Activated CD8-positive, alpha-beta memory T cell treated with anti-CD3 and anti-CD28 coated beads for 4 hours (primary cell): ENCODE measurements at places on chromosomes 12 and 14.

- DNase-seq: no peak
Observed at GRCh38 chr12:83536496-83536895, 849.8 kb downstream of the TMTC2 start.

GRCh38 chr12:119051474-119051873 is 70.1 kb downstream of the SRRM4 start:
- no peak for DNase-seq

DNA sequence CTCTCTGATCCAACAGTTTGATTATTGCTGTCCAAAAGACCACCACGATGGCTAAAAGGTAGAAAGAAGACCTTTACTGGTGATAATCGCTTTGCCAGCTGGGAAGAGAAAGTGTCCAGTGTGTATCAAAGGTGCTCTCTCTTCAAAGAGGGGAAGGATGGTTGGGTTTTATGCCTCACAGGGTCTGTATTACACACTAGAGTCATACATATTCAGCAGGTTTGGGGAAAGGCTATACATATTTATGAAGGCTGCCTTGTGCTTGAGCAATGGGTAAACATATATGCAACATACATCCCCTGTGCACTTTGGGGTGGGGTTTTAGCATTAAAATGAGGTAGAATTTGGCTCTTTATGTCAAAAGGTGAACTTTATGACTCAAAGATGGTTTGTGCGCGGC is 18.2 kb downstream of the GPRC5D start:
- no peak for DNase-seq

DNA sequence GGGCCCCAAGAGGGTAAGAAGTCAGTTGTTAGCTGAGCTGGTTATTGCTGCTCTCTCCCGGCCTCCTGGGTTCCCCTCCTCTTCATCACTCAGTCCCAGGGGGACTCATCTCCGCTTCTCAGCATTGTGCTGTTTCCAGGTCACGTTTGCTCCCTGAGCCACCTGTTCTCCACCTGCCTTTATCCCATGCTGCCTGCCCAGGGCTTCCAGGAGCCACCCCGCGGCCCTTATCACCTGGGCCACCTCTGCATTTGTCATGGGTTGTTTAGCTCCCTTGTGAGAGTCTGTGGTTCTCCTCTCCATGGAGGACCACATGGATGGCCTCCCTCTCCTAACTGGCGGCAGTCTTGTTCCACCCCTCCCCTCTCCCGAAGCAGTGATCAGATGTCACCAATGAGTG is 36.0 kb downstream of the SYNDIG1L start:
- no peak for DNase-seq

GRCh38 chr14:76929927-76930326 is 98.6 kb downstream of the IRF2BPL start:
- no peak for DNase-seq

DNA sequence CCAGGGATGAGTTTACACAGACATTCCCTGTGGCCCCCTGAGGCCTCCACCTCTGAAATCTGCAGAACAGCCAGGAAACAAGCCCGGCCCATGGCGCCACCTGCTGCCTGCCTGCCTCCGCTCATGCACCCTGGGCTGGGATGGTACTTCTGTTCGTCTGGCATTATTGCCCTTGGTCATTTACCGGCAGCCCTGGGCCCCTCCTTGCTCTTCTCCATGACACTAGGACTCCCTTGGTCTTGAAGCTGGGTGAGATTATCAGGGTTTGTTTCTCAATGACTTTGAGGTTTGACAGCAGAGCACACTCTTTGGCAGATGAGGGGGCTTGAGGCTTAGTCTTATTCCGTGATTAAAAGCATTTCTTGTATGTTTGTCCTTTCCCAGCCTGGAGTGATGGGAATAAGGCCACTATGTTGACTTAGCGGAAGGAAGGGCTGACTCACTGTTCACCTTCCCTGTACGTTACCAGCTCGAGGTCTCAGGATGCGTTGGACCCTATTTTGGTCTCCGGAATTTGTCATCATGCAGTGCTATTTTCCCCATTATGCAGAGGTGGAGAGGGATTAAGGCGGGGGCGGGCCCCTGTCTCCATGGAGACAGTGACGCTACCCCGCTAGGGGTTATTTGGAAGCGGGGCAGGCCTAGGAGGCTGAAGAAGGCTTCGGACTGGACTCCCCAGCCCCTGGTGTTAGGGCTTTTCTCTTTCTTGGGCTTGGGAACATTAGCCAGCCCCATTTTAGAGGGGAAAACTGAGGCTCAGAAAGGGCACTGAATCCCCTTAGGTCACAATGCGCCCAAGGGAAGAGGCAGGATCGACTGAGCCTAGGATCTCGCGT is 706 bp upstream of the PEX5 start:
- DNase-seq: peak; percentile 36

DNA sequence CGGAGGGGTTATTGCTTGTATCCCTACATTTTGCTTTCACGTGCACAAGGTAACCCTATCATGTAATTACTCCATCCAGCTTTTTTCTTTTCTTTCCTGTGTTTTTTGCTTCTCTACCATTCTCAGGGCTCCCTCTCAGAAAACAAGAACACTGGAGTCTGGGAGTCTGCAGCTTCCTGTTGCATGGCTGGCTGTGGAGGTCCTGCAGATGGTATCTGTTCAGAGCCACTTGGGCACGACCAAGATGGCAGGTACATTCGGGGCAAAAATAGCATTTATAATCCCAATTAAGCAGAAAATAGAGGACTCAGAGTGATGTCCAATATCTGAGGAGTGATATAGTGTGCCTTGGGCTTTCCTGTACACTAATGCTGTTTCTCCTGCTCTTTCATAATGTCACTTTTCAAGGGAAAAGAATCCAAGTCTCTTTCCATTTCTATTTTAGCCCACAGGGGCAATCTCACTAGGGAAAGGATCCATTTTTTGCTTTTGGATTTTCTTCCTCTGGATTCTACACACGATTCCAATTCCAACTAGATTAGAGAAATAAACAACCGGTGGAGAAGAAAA is 3.2 kb upstream of the NUMB start:
- no peak for DNase-seq

GRCh38 chr12:79023784-79024183 is 159.2 kb downstream of the SYT1 start:
- no peak for DNase-seq

DNA sequence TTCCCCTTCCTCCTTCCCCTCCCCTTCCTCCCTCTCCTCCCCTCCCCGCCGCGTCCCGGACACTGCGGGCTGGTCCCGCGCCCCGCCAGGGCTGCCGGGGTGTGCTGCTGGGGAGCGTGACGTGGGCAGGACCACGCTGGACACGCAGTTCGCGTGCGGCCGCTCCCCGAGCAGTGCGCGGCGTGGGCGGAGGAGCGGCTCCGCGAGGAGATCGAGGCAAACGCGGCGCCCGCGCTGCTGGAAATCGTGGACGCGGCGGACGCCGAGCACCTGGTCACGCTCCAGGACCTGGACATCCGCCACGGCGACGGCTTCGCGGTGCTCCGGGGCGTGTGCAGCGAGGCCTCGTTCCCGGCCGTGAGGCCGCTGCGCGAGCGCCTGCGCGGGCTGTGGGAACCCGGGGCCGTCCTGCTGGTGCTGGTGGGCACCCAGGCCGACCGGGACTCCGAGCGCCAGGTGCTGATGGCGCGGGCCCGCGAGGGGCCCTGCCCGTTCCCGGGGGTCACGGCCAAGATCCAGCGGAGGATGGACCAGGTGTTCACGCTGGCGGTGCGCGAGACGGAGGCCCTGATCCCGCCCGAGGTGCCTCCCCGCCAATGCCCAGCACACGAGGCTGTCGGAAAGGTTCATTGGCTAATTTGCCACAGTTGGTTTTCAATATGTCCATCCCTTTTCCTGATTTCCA is 84.3 kb downstream of the TNFAIP2 start:
- no peak for DNase-seq

GRCh38 chr14:24055971-24056799 is 4.4 kb downstream of the CARMIL3 start:
- no peak for DNase-seq

DNA sequence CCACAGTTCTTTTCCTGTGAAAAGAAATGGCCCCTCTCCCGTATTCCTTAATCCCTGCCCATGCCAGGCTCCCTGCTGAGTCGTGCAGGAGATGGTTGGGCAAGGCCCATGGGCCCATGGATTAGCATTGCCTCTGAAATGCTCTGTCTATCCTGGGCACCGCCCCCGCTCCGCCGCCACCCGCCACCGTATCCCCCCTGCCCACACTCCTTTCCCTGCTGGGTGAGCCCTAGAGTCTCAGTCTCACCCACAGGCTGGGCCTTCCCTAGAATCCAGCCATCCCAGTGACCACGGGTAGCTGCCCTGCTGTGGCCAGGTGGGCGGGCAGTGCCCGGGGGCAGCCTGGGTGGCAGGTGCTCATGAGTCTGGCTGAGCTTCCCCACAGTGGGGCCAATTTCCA is 50.6 kb downstream of the TSPAN11 start:
- DNase-seq: no peak

DNA sequence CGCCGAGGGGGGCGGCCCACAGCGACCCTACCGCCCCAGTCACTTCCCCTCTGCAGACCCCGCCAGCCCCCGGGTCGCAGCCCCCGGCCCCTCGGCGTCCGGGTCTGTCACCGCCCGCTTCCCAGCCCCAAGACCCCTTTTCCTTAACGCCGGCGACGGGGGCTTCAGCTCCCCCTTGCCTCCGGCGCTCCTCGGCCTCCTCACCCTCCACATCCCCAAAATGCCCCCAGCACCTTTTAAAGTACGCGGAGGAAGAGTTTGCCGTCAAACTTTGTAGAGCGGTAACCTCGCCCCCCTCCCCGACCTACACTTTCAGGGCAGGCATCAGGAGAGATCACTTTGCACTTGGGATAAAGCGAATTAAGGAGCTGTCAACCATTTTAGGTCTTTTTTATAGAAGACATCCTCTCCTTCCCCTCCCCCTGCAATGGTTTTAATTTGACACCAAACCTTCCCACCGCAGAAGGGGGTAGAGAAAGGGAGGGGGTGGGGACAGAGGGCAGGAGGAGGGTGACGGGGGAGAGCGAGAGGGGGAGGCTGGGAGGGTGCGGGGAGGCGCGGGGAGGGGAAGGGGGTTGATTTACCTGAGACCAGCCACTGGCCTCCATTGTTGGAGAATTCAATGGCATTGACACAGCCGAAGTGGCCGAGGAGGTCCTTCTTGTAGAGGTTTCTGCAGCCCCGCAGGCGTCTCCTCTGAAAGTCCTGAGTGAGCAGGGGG is 578 bp downstream of the DCAF5 start:
- peak; percentile 28 for DNase-seq

DNA sequence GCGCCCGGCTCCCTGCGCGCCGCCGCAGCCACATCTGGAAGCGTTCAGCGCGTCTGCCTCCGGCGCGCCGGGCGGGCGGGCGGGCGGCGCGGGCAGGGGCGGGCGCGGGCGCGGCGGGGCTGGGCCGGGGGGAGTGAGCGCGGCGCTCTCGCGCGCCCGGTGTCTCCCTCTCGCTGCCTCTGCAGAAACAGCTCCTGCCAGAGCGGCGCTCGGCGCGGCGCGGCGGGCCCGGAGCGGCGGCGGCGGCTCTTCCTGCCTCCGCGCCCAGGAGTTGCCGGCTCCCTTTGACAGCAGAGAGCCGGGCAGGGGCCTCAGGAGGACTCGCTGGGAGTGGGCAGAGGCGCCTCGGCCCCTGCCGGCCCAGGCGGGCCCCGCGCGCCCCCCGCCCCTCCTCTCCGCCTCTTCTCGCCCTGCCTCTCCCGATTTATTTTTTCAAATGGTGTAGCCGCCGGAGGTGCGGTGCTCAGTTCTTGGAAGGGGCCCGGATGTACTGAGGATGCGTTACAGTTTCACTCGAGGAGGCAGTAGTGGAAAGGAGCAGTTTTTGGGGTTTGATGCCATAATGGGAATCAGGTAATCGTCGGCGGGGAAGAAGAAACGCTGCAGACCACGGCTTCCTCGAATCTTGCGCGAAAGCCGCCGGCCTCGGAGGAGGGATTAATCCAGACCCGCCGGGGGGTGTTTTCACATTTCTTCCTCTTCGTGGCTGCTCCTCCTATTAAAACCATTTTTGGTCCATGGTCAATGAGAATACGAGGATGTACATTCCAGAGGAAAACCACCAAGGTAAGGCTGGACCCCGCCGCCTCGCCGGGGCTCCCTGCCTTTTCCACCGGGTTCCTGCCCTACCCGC is at the start of gene CACNA1C:
CACNA1C (plus strand) TSS at position 162 of the 853 bp plus-strand sequence; CDS start at position 738, 576 bp downstream.
- no peak for DNase-seq

DNA sequence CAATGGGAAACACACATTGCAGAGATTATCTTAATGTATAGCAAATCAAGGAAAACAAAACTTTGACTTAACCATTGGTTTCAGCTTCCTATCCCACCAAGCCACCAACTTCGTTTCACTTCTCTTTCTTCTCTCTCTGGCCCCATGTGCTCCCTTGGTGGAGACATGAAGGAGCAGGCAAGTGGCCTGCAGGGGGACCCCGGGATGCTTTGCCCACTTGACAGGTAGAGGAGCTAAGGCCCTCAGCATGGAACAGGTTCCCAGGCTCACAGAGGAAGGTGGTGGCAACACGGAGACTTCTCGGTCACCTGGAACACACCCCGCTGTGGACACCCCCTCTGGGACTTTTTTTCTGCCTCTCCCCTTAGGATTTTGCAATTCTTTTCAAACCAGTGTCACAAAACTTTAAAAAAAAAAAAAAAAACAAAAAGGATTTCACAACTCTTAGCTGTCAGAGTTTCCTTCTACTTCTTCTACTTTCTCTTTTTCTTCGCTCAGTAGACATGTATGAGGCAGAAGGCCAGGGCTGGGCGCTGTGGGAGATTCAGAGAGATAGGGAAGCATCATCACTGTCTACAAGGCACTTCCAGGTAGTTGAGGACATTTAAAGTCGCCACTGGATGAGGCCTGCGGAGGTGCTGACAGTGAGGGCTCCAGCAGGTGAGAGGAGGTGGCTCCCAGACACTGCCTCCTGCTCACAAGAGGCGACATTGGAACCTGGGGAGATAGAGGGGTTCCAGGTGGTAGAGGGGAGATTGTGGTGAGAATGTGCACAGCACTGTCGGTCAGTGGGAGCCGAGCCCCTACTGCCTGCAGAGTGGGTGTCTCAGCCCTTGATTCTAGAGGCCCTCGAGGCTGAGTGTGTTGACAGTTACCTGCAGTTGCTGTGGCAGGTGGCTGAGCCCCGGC is 119.6 kb downstream of the GCH1 start:
- DNase-seq: no peak

- DNase-seq: no peak
Observed at GRCh38 chr12:127295630-127296029, 971.3 kb upstream of the TMEM132C start.

DNA sequence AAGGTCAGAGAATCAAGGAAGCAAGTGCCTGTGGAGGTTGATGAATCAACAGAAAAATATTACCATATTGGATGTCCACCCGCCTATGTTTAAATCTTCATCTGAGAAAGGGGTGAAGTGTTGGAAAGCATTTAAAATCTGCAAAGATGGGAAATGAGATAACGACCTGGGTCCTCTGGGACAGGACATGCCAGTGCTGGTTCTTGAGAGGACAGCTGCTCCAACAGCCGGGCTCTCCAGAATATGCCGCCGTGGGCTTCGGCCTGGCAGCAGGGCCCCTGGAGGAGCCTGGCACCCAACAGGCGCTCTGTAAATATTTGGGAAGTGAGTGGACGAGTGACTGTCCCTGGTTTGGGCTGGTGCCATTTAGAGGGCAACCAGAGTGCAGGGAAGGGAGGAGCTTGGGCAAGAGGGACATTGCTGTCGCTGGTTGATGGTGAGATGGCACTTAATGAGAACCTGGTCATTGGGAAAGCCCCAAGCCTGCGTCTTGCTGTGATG is 129.9 kb downstream of the KCNA5 start:
- DNase-seq: no peak

- no peak for DNase-seq
Observed at GRCh38 chr14:69684461-69685217, 73.2 kb downstream of the SUSD6 start.
